ENCODE measurements at places on chromosomes 1 and 21.

DNA sequence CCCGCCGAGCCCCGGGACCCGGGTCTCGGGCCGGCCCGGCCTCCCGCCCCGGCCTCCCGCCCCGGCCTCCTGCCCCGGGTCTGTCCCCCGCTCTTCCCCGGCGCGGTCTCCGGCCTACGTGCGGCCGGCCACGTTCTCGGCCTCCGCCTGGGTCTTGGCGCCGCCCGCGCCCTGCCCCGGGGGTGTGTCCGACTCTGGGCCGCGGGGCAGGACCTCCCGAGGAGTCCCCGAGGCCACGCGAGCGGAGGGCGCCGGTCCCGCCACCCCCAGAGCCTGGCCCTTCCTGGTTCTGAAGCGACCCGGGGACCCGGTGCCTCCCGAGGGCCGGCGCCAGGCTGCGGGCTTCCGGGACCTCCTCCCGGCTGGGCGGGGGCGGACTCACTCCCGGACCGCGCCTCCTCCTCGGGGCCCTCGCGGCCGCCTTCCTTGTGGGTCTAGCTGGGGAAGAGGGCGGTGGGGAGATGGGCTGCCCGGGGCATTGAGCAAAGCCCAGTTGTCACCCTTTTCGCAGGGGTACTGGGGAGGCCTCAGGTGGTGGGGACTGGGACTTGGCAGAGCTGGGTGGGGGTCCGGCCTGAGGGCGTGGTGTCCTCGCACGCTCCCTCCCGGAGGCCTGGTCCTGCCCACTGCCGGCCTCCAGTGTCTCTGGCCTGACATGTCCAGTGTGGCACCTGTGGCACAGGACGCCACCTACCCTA lies 558 bp downstream of the PFKL start:
- peak; percentile 80 for DNase-seq

- no peak for DNase-seq
These were observed 302.7 kb downstream of the DISC1 start for GRCh38 chr1:231929311-231929710.

DNA sequence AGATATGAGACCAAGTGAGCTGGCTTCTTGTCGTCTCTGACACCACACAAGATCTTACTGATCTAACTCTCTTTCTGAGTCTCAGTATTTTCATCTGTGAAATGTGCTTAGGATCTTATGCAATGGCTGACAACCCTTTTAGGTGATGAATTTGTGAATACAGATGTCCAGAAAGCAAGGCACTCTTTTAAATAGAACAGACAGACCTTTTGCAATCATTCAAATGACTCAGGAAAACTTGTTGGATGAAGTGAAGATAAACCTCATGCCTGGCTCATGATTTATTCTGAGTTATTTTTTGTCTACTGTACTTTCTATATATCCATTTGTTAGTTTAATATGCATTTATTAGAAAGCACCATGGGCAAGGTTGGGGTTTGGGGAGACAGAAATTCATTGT lies 411.3 kb downstream of the PTPRU start:
- no peak for DNase-seq

DNA sequence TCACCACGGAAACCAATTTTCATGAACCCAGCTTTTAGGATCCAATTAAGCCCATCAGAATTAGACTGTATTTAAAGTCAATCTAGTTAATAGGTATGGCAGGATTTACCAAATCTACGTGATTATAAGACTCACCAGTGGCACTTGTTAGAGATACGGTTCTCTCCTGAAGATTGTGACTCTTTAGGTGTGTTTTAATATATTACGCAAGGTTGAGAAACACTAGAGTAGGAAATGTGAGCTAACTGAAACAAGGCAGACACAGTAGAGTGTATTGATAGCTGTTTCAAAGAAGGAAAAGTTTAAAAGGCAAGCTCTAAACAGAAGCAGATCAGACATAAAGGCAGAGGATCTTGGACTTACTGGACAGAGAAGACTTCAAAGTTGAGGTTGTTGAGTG lies 11.2 kb upstream of the RPE65 start:
- no peak for DNase-seq

DNA sequence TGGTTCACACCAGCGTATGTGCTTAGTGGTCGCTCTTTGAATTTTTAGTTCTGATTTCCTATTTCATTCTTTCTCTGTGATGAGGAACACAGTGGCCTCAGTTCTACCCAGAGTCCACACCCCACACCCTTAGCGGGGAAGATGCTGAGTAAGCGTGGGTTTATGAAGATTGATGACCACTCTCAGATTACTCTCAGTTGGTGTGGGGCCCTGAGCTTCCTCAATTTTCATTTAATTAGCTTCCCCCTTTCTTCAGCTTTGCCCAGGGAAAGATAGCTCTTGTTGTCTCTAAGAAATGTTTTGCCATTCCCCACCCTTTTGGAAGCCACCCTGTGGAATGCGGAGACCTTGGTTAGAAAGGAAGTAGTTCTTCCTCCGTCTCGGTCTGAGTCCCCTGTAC lies 299.9 kb upstream of the PROX1 start:
- DNase-seq = no peak

- no peak for DNase-seq
These were observed 49.4 kb upstream of the KIAA1614 start for GRCh38 chr1:180863158-180863775.

DNA sequence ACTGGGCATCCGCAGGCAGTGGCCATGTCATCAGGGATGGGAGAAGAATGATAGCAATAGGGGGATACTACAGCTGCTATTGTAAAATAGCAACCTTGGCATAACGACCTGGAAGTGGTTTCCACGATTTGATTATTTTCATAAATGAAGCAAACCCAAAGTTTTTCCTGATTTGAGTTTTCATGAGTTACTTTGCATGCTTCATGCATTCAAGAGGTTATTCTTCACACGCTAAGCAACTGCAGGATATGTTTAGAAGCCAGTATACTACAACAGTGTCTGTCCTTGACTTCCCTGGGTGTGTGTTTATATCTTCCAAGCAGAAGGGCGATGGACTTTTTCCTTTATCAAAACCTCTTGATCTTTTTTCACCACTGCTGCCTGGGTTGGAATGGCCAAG lies 281.1 kb upstream of the DUSP10 start:
- DNase-seq = no peak

GRCh38 chr1:41394959-41395956 lies 34.0 kb downstream of the FOXO6 start:
- no peak for DNase-seq

- no peak for DNase-seq
These were observed 151.8 kb upstream of the B3GALT2 start for GRCh38 chr1:193338194-193338593.

DNA sequence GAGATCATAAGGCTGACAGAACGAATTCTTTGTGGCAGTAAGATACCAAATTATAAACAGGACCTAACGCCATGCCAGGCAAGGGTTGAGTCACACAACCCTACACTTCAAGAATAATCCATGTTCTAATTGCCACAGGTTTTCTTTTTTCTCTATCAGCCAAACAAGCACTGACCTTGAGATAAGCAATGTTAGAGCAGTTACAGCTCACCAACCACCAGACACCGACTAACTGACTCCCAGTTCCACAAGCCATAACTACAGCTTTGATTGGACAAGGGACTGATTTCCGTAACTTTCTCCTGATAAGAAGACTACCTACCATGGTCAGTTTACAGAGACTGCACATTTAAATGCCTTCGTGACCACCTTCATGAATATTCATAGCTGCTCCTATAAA lies 149.6 kb downstream of the PTPRU start:
- no peak for DNase-seq

DNA sequence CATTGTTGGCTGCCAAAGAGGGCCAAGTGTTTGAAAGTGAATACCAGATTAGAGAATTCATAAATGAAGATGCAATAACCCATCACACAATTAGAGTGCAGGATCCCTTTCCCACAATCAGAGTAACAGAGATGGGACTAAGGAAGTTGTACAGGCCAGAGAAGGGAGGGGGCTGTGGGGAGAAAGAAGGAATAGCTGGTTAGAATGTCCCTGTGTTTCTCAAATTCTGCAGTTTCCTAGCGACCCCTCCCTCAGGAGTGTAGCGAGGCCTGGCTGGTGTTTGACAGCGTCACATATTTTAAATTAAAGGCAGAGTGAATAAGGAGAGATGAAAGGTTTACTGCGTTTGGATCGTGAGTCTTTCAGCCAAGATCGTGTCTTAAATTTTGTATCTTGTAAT lies 58.1 kb downstream of the GALNT2 start:
- DNase-seq = no peak

- no peak for DNase-seq
These were observed 2.8 kb downstream of the SELL start for GRCh38 chr1:169708647-169709046.

DNA sequence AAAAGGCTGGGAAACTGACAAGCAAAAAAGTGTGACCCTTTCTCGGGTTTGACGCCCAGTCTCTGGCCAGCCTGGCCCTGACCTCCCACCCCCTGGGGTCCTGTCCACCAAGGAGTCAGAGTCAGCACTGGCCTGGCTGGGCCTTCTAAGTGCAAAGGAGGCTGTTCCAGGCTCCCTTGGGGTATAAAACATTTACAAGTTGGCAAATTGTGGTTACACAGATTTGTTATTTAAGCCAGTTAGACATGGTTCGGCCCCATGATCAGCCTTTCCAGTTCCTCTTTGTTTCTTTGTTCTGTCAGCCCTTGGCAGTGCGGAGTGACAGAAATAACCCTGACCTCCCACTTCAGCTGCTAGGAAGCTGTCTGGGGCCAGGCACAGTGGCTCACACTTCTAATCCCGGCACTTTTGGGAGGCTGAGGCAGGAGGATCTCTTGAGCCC lies 161.6 kb upstream of the RAB4A start:
- no peak for DNase-seq

GRCh38 chr1:170674239-170674638 lies 10.3 kb downstream of the PRRX1 start:
- no peak for DNase-seq

GRCh38 chr1:169485431-169486280 lies at the start of gene SLC19A2:
SLC19A2 (minus strand) TSS chr1:169485944; CDS start chr1:169485766, 178 bp downstream.
- DNase-seq = peak; percentile 91

- DNase-seq = no peak
These were observed 3.0 kb upstream of the SOD1 start for GRCh38 chr21:31656199-31657095.

DNA sequence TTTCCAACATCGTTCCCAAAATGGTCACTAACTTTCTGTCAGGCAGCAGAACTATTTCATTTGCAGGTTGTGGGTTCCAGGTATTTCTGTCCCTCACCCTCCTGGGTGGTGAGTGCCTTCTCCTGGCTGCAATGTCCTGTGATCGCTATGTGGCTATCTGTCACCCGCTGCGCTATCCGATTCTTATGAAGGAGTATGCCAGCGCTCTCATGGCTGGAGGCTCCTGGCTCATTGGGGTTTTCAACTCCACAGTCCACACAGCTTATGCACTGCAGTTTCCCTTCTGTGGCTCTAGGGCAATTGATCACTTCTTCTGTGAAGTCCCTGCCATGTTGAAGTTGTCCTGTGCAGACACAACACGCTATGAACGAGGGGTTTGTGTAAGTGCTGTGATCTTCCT lies 9.3 kb downstream of the OR2AJ1 start:
- no peak for DNase-seq

- no peak for DNase-seq
These were observed 81.7 kb upstream of the PGBD5 start for GRCh38 chr1:230507666-230508402.

GRCh38 chr21:42593007-42593814 lies 60.2 kb upstream of the PDE9A start:
- peak; percentile 94 for DNase-seq

- DNase-seq = no peak
These were observed 2.2 kb downstream of the ITSN1 start for GRCh38 chr21:33644383-33645074.

DNA sequence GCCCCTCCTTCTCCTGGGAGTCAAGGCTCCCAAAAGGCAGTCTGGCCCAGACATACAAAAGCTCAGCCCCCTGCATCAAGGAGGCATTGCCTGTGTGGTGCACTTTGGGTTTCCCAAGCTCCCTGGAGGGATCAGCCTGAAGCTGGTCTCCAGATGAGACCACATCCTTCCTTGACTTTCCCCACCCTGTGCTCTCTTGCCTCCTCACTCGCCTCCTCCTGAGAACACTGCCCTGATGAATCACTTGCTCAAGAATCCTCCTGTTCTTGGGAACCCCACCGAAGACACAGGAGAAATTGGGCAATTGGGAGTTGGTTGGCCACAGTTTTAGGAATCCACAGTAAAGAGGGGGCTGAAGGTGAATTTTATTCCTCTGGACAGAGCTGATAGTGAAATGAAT lies 34.8 kb upstream of the LYST start:
- no peak for DNase-seq

GRCh38 chr1:65255035-65255655 lies 54.2 kb upstream of the DNAJC6 start:
- DNase-seq = no peak

- no peak for DNase-seq
These were observed 30.1 kb downstream of the TOMM20 start for GRCh38 chr1:235098547-235098946.

DNA sequence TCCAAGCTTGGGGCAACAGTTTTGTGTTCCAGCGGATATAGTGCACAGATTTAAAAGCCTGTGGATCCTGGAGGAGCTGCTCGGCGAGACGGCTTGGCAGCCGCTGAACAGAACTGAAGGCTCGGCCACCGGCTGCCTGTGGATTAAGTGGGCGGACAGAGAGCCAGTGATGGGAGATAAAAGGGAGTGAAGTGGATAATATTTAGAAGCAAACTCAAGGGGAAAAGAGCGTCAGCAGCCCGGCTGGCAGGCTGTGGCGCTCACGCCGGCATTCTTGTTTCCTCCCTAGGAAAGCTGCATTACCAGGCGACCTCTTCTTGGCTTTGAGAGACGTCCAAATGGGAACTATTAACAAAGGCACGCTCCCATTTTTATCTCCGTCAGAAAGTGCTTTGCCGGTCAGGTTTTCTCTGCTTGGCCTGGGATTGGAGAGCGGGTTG lies 10.4 kb downstream of the TRABD2B start:
- no peak for DNase-seq

- DNase-seq = no peak
These were observed 131.3 kb upstream of the C1orf21 start for GRCh38 chr1:184255560-184255959.

GRCh38 chr1:229218612-229219025 lies 52.3 kb upstream of the RAB4A start:
- no peak for DNase-seq

DNA sequence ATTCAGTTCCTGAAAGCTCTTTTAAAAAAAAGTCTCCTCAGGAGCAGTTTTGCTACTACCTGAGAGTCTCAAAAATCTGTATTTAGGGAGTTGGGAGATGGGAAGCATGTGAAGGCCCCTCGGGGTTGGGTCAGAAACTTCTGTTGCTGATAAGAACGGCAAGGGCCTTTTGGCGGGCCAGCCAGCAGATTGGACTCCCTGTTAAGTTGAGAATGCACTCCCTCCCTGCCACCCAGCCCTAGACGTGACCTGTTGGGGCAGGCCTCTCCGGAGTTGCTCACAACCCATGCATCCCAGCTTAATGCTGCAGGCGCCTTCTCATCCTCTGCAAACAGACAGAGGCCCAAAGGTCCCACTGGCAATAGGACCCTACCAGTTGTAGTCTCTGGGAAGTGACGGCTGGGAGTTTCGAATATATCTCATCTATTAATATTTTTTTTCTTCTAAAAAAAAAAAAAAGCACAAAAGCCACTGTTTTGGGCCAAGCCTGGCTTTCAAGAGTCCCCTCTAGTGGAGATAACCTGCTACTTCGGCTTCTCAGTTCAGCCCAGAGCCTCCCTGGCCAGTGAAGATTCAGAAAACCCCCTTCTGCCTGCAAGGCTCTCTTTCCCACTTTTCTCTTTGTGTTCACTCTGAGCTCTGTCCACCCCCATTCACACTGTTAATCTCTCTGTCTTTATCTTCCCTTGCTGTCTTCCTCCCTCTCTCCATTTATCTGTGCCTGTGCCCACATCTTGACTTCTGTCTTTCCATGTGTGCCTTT lies 5.3 kb downstream of the PLXNA2 start:
- DNase-seq = no peak

GRCh38 chr1:71587961-71588360 lies 507.1 kb upstream of the ZRANB2 start:
- DNase-seq = no peak

GRCh38 chr1:25816112-25816718 lies 3.5 kb upstream of the MTFR1L start:
- DNase-seq = no peak

Data from HuH-7.5 (cell line).